Kidney (tissue), 22 donors: ENCODE measurements at places on chromosomes 16 and 17. TPM values are rescaled to one million over a fixed set of nuclear protein-coding genes. Genes with fewer than 3 reads are reported as not detected.

Gene CMTM1
- 4.6 TPM for total RNA-seq

Gene UQCRC2
- total RNA-seq, result 199 TPM

Gene CACNG5
- total RNA-seq, result not detected

Gene TAC4
- 0.47 TPM for total RNA-seq

Gene SYT17
- 5.8 TPM for total RNA-seq

Gene TERB1
- total RNA-seq, result 0.19 TPM

Gene MYH13
- not detected for total RNA-seq

Gene ZACN
- 0.22 TPM for total RNA-seq

Gene AGRP
- total RNA-seq, result not detected

Gene NARF
- 45.8 TPM for total RNA-seq

Gene B3GNT9
- total RNA-seq, result 16.7 TPM

Gene OTOA
- 0.13 TPM for total RNA-seq

Gene CTRB1
- total RNA-seq, result not detected

Gene PRCD
- 2.2 TPM for total RNA-seq

Gene C16orf46
- total RNA-seq, result 1.7 TPM

Gene DOC2B
- total RNA-seq, result 21.6 TPM

Gene IGF2BP1
- total RNA-seq, result 1.3 TPM

Gene MYH2
- total RNA-seq, result not detected

Gene KRTAP1-5
- not detected for total RNA-seq

Gene KLHL10
- 0.28 TPM for total RNA-seq

Gene VWA3A
- 0.76 TPM for total RNA-seq

Gene SLC47A1
- 26.0 TPM for total RNA-seq

Gene KRT33A
- total RNA-seq, result not detected

Gene KRT34
- not detected for total RNA-seq

Gene FOXL1
- total RNA-seq, result 2.0 TPM

Gene KRT12
- total RNA-seq, result not detected

Gene FDXR
- total RNA-seq, result 9.0 TPM

Gene ENPP7
- total RNA-seq, result 0.94 TPM

Gene AURKB
- 2.8 TPM for total RNA-seq

Gene MYH1
- not detected for total RNA-seq

Gene SPNS3
- 1.4 TPM for total RNA-seq

Gene ASPA
- total RNA-seq, result 5.1 TPM

Gene SP6
- 2.0 TPM for total RNA-seq

Gene XAF1
- total RNA-seq, result 35.3 TPM

Gene SOX15
- 0.88 TPM for total RNA-seq

Gene FBRS
- total RNA-seq, result 66.2 TPM

Gene CDYL2
- total RNA-seq, result 27.3 TPM

Gene SDK2
- 2.4 TPM for total RNA-seq

Gene PERCC1
- total RNA-seq, result not detected

Gene HAP1
- total RNA-seq, result 1.3 TPM

Gene DGKE
- total RNA-seq, result 8.7 TPM

Gene TP53TG3C
- total RNA-seq, result not detected

Gene MT1A
- 19.8 TPM for total RNA-seq

Gene EVI2A
- 10.8 TPM for total RNA-seq

Gene STH
- total RNA-seq, result not detected

Gene PRRT2
- 1.9 TPM for total RNA-seq

Gene MPP3
- 5.8 TPM for total RNA-seq

Gene SOX8
- total RNA-seq, result 1.0 TPM

Gene DCXR
- 102 TPM for total RNA-seq

Gene PLEKHH3
- total RNA-seq, result 21.2 TPM

Gene KRT9
- total RNA-seq, result not detected

Gene WFIKKN1
- 0.69 TPM for total RNA-seq

Gene TBC1D3E
- total RNA-seq, result not detected

Gene CMTM3
- 22.9 TPM for total RNA-seq

Gene DNAH3
- 0.57 TPM for total RNA-seq

Gene CDH15
- 0.31 TPM for total RNA-seq

Gene NPIPA8
- total RNA-seq, result 4.8 TPM

Gene SLC38A8
- total RNA-seq, result not detected

Gene KRT24
- 0.31 TPM for total RNA-seq
